Activated CD4-positive, alpha-beta T cell treated with anti-CD3 and anti-CD28 coated beads, Interleukin-2, amount 50 U/mL, for 1 hour (primary cell): ENCODE measurements at places on chromosomes 5 and 9.

GRCh38 chr5:98468188-98468869 lies 305.1 kb upstream of the RGMB start:
- DNase-seq = no peak

DNA sequence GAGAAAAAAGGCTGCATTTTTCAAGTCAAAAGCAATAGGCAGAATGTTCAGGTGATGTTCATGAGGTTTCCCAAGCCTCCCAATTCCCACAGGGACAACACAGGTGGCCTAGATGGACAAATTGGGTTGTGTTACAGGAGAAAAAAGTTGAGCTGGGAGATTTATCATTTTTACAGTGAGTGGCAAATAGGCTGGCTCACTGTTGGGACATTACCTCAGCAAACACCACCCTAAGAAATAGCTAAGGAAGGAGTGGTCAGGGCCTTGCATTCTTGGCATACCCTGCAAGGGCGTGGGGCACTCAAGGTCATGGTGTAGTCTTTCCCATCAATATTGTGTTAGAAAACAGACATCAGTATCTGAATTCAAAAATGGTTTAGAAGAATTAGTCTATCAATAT lies 23.3 kb upstream of the CPLANE1 start:
- DNase-seq = no peak

- no peak for DNase-seq
Observed at GRCh38 chr5:69030358-69031062, 63.3 kb upstream of the SLC30A5 start.

DNA sequence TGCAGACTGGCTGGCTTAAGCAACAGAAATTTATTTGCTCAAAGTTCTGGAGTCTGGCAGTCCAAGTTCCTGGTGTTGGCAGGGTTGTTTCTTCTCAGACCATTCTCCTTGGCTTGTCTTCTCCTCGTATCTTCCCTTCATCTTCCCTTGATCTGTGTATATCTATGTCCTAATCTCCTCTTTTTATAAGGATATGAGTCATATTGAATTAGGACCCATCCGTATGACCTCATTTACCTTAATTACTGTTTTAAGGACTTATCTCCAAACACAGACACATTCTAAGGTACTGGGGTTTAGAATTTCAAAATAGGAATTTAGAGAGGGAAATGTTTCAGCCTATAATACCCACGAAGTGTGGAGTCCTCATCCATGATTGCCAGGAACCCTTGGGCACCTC lies 13.1 kb upstream of the LPAR1 start:
- DNase-seq = no peak

GRCh38 chr5:145198525-145199260 lies 636.4 kb downstream of the PRELID2 start:
- DNase-seq = no peak

GRCh38 chr5:177428574-177429217 lies 2.2 kb downstream of the GRK6 start:
- no peak for DNase-seq

- DNase-seq = no peak
Observed at GRCh38 chr5:171288066-171288465, 21.0 kb upstream of the TLX3 start.

GRCh38 chr5:96133341-96134079 lies 171.9 kb upstream of the ELL2 start:
- no peak for DNase-seq

- DNase-seq = no peak
Observed at GRCh38 chr9:79369676-79370075, 202.1 kb upstream of the TLE4 start.

DNA sequence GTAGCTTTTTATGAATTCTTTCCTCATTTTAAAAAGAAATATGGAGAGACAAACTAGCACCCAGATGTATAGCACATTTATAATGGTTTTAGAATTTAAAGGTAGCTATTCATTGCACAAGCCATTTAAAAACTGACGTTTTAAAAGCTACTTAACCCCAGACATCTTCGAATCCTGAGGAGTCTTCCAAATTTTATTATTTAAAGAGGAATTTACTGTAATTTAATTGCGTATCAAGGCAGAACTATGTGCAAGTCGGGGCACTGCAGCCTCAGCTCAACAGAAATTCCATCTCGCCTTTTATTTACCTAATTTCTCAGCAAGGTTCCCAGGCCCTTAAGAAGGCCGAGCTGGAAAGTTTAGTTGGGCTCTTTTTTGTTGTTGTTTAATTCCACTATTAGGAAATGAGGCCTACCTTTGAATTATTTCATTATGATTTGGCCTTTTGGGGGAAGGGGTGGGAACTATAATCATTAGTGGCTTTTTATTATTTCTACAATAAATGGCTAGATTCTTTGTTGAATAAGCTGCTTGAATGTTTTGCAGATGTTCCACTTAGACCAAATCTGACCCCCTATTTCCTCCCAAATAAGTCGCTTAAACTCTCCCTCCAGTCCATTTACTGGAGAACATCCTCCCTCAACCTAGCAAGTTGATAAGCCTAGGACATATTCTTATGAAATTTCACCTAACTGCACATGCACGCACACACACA lies 20.2 kb downstream of the NR2F1 start:
- DNase-seq = no peak

DNA sequence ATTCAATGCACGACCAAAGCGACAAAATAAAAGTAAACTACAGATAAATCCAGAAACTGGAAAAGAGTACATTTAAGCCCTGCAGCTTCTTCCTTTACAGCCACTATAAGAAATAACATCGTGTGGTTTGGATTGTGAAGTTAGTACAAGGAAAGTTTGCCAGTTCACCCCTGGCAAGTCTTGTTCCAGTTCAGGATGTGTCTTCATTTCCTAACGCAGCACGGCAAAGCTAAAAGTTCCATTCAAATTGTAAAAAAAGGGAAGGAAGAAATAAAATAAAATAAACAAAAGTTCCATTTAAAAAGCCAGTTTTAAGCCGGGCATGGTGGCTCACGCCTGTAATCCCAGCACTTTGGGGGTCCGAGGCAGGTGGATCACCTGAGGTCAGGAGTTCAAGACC lies 83.3 kb upstream of the RETREG1 start:
- no peak for DNase-seq

- no peak for DNase-seq
Observed at GRCh38 chr5:178403956-178404600, 171.5 kb upstream of the PHYKPL start.

- no peak for DNase-seq
Observed at GRCh38 chr5:92981001-92981400, 600.0 kb downstream of the NR2F1-AS1 start.

GRCh38 chr9:36690412-36691168 lies 117.9 kb downstream of the MELK start:
- no peak for DNase-seq

DNA sequence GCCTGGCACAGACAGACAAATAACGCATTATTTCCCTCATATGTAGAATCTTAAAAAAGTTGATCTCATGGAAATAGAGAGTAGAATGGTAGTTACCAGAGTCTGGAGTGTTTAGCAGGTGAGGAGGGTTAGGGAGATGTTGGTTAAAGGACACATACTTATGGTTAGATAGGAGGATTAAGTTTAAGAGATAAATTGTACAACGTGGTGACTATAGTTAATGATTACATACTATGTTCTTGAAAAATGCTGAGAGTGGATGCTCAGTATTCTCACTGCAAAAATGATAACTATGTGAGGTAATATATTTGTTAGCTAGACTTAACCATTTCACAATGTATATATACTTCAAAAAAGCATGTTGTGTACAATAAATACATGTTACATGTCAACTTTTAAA lies 38.0 kb downstream of the CERT1 start:
- no peak for DNase-seq

DNA sequence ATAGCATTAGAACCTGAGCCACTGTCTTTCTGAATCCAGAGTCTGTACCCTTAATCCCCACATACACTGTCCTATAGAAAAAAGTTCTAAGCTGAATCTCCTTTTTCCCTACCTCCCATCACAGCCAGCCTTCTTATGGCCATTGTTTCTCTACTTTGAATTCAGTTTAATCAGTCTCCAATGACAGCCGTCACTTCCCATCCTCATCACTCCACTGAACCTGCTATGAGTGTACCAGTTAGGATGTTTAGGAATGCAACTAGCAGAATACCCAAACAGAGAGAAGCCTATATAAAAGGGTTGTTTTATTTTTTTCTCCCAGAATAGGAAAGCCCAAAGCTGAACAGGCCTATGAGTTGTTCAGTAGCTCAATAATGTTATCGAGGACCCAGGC lies 220.4 kb upstream of the NREP start:
- DNase-seq = no peak

DNA sequence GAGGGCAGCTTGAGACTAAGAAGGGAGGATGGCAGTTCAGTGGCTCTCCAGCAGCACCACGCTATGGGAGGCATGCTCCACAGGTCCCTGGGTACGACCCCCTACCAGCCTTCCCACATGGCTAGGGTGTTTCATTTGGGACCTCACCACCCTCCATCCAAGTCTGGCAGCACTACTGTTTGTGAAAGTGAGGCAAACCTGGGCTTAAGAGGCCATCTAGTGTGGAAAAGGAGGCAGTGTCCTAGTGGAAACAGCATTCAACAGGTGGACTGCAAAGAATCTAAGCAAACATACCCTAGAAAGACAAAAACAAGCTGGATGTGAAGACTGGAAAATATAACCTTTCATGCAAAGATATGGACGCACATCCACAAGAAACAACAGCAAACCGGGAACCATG lies 4.8 kb upstream of the C5orf47 start:
- no peak for DNase-seq

DNA sequence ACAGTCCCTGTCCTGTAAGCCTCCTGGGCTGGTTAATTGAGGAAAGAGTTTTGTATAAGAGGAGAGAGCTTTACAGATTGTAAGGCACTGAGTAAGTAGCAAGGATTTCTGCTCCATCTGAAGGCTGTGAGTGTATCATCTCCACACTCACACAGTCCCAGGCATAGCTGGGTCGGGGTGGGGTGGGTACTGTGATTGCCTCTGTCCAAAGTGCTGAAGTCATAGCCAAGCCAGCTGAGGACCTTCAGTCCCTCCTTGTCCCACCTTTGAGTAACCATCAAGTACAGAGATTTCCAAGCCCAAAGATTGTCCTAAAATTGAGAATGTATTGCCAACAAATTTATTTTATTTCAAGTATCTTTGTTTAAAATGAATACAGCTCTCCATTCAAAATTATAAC lies 5.5 kb upstream of the DNAJB5 start:
- no peak for DNase-seq
